Myocyte (in vitro differentiated cells): ENCODE measurements at places on chromosomes 3 and 15. TPM values are rescaled to one million over a fixed set of nuclear protein-coding genes. Genes with fewer than 3 reads are reported as not detected.

Gene GOLGA8A
- 31.6 and 35.4 TPM in 2 replicates for total RNA-seq

Gene FES
- 0.26 and 0.43 TPM in 2 replicates for total RNA-seq

Gene IL17RD
- total RNA-seq = 0.56 and 0.73 TPM in 2 replicates

Gene HTR3E
- 3.1 and 7.1 TPM in 2 replicates for total RNA-seq

Gene COPG1
- total RNA-seq = 161 and 231 TPM in 2 replicates

Gene PRKCD
- total RNA-seq = 1.3 and 1.4 TPM in 2 replicates

Gene FGF12
- 0.16 and 0.64 TPM in 2 replicates for total RNA-seq

Gene CD200
- total RNA-seq = 0.10 and 0.13 TPM in 2 replicates

Gene RPL22L1
- total RNA-seq = 143 and 159 TPM in 2 replicates

Gene DISP2
- 1.6 and 3.5 TPM in 2 replicates for total RNA-seq

Gene POLQ
- total RNA-seq = 0.16 and 1.2 TPM in 2 replicates

Gene ROPN1B
- not detected in 2 replicates for total RNA-seq

Gene TMEM207
- total RNA-seq = not detected in 2 replicates

Gene NT5DC2
- total RNA-seq = 45.0 and 50.3 TPM in 2 replicates

Gene LRRC31
- not detected in 2 replicates for total RNA-seq

Gene NUP210
- not detected in 2 replicates for total RNA-seq

Gene CADM2
- total RNA-seq = 1.8 and 2.1 TPM in 2 replicates

Gene NLGN1
- total RNA-seq = 0.62 TPM in 1 of 2 replicates, not detected in the other

Gene TUSC7
- total RNA-seq = not detected in 2 replicates

Gene FETUB
- total RNA-seq = not detected in 2 replicates

Gene ESYT3
- total RNA-seq = 1.7 and 2.8 TPM in 2 replicates

Gene LXN
- not detected in 2 replicates for total RNA-seq

Gene SCAMP5
- 0.56 and 1.6 TPM in 2 replicates for total RNA-seq

Gene FANCD2
- total RNA-seq = 0.51 and 1.6 TPM in 2 replicates

Gene GOLGA6D
- total RNA-seq = not detected in 2 replicates

Gene ATP13A4
- total RNA-seq = 0.16 and 0.19 TPM in 2 replicates

Gene CPNE9
- total RNA-seq = not detected in 2 replicates

Gene SLC22A14
- 0.78 and 0.83 TPM in 2 replicates for total RNA-seq
